Dorsolateral prefrontal cortex (tissue), 122 donors: ENCODE measurements at places on chromosomes 5 and 9.

DNA sequence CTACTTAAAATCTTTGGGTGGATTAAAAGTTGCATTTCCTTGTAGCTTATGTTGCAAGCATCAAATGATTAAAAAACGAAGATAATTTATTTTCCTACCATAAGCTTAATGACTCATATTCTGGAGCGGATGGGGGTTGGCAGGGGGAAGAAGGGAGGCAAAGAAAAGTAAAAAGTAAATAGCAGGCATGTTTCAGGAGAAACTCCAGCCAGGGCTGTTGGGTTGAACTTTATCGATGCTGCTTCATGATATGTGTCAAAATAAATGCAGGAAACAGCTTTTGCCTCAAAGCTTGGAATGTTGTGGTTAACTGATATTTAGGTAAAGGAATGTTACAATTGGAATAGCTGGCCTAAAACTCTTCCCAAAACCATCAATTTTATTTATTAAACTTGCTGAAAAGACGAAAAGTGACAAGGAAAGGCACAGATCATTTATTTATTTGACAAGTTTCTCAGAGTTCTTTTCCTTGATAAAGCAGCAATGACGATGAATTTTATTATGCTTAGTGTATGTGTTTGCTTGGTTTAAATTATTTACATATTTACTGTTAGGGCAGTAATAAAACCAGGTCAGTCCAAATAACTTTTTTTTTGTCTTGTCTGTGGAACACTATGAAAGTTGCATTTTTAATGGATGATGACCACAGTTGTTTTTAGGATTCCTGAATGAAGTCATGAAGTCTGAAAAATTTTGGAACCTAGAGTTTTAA is 177.9 kb downstream of the PCSK1 start:
- no peak for DNase-seq

DNA sequence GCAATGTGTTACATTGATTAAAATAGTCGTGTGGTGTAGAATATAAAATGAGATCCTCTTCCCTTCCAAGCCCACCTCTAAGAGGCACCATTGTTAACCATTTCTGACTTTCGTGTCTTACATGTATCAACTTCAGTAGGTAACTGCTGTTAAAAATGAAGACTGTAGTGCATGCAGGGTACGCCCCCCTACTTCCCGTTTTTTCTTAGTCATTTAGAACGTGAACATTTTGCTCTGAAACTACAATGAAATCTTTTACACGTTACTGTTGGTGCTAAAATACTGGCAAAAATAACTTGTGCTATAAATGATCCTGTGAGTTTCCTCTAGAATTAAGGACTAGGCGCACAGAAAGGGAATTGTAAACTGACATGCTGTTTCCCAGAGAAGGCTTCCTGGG is 41.5 kb downstream of the WNK2 start:
- no peak for DNase-seq

DNA sequence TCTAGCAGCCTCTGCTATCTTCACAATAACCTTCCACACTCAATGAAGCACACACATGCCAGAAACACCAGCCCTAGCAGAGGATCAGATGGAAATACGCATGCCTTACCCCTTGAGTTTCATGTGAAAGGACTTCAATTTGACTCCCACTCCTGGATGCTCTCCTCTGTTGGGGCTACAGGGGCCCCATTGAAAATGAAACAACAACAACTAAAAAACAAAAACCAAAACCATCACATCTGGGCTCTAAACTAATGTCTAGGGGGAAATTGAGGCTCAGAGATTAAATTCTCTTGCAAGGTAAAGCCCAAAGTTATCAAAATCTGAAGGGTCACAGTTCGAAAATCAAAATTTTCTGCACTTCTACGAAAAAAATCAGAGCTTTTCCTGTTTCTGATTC is 7.9 kb upstream of the RFESD start:
- no peak for DNase-seq

GRCh38 chr9:84846906-84847305 is 177.4 kb downstream of the NTRK2 start:
- DNase-seq, result no peak

GRCh38 chr9:94677929-94678328 is 38.6 kb upstream of the FBP1 start:
- DNase-seq, result no peak

- no peak for DNase-seq
These were observed 462.0 kb upstream of the ZNF462 start for GRCh38 chr9:106400950-106401349.

GRCh38 chr5:56388229-56388985 is 155.3 kb upstream of the ANKRD55 start:
- DNase-seq, result no peak

- DNase-seq, result no peak
These were observed 284.9 kb downstream of the CEMIP2 start for GRCh38 chr9:71483436-71483835.

GRCh38 chr9:88682431-88682831 is 147.5 kb downstream of the NXNL2 start:
- no peak for DNase-seq

GRCh38 chr5:35354751-35355150 is 124.5 kb upstream of the PRLR start:
- no peak for DNase-seq

- no peak for DNase-seq
These were observed 77.4 kb upstream of the ANXA1 start for GRCh38 chr9:73074176-73074708.

DNA sequence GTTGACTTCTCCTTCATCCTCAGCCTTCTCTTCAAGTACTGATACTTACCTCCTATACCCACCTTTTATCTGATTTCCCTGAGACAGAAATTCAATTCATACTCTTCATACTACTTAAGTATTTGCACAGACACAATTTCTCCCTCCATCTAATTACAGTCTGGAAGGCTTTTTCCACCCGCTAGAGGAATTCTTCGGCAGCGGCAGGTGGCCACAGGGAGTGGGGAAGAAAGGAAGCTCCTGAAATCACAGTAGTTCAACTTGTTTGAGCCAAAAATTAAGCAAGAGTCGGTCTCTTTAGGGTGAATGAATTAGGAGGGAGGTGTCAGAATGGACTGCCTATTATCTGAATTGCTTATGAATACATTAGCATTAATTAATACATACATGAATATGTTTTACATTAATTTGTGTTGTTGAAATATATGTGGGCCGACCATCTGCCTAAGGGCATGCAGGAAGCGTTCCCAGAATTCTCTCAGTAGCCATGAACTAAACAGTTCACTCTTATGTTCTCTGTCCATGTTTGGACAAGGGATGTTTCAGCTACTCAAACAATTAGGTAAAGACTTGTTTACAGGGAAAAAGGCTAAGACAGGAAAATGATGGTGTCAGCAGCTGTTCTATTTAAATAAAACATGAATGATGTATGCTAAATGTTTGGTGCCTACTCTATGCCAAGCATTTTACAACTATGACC is 101.4 kb upstream of the SMARCA2 start:
- DNase-seq, result no peak

DNA sequence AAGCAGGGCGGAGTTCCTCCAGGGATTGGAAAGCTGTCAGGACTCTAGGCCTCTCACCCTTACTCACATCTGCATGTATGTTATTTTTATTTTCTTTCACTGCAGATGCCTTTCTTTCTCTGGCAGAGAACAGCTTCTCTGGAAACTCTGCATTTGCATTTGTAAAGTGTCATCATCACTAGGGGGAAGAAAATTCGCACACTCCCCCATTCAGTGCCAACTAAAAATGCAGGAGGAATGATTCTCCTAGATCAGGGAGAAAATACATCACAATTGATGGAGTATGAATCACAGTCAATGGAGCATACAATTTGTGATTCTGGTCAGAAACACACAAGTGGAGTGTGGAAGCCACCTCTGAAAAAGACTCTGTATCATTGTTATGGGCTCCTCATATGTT is 351.4 kb upstream of the FTMT start:
- no peak for DNase-seq

DNA sequence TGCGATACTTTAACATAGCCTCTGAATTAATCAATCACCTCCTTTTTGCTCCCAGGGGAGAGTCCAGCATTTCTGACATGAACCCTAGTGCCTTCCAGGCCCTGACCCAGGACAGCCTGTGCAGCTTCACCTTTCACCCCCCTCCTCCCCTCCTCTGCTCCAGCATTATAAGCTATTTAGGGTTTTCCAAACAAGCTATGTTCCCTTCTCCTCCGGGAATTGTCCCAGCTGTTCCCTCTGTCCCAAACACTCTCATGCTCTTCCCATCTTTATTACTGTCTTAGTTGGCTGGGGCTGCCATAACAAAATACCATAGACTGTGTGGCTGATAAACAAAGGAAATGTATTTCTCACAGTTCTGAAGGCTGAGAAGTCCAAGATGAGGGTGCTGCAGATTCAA is 161.5 kb downstream of the EBF1 start:
- no peak for DNase-seq

GRCh38 chr5:1249366-1250280 is 24.4 kb downstream of the SLC6A18 start:
- no peak for DNase-seq

GRCh38 chr9:117682955-117683710 is 21.1 kb upstream of the TLR4 start:
- DNase-seq, result no peak

DNA sequence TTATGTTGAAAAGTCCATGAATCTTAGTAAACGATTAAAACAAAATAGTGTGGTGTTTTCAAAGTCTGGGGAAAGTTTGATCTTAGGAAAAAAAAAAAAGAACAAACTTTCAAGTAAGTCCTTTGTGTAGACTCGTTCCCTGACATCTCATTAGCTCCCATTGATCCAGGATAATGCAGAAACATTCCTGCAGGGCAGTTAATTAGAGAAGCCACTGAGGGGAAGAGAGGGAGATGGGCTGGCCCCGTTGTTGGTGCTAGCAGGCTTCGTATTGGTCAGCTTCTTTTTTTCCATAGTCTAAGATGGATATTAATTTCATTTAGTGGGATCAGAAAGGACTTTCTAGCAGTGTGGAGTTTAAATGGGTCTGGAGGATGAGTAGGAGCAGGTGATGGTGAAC is 340.2 kb downstream of the DRD1 start:
- DNase-seq, result no peak

DNA sequence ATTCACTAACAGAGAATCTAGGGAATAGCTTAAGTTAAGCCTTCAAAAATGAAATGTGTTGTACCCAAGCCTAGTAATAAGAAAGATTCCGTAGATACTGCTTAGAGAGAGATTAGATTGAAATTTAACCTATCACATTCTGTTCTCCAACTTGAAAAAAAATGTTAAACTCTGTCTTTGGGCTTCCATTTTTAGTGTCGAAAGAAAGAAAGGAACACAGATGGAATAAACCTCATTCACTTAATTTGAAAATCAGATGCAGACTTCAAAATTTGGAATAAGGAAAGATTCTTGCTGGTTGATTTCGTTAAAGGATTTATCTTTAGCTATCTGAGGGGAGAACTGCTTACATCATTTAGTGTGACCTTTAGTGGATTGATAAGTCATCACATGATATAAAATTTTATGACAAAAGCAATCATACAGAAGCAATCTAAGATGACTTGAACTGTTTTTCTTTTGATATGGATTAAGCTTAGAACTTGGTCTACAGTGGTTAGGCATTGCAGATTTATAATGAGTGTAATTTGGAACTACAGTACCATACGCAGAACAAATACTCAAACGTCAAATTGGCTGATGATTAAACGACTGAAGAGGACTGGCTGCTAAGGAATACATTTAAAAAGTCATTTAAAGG is 128.5 kb downstream of the GLIS3 start:
- DNase-seq, result no peak

- DNase-seq, result no peak
These were observed 5.7 kb downstream of the SHB start for GRCh38 chr9:38063363-38063707.

DNA sequence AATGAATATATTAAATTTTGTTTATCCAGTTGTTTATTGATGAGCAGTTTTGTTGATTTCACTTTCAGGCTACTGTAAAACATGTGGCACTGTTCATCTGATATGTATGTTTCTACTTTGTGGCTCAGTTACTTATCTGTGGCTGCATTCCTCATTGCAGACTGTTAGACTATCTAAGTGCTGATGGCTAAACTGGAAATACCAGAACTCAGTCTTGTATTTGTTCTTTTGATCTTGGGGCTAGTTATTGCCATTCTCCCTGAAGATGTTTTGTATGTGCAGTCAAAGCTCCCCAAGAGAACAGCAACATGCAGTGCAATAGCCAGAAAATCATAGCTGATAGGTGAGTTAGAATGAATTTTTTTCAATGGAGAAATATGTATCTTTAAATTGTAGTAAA is 162.2 kb downstream of the GADD45G start:
- DNase-seq, result no peak

GRCh38 chr5:135034963-135035677 is 1.1 kb upstream of the PITX1 start:
- DNase-seq, result no peak

DNA sequence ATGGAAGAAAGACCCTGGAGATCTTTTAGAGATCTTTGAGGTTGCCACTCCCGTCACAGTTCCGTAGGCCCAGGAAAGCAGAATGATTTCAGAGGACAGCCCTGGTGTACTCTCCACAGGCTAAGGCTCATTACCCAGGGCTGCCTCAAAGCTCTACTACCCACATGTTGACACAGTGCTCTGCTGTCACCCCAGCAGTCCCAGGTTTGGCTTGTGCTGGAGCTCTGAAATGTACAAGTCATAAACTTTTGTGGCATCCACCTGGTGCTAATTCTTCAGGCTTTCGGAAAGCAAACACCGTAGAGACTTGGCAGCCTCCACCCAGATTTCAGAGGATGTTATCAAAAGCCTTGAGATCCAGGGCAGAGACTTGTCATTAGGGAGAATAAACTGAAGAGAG is 136.5 kb downstream of the MTRR start:
- no peak for DNase-seq

DNA sequence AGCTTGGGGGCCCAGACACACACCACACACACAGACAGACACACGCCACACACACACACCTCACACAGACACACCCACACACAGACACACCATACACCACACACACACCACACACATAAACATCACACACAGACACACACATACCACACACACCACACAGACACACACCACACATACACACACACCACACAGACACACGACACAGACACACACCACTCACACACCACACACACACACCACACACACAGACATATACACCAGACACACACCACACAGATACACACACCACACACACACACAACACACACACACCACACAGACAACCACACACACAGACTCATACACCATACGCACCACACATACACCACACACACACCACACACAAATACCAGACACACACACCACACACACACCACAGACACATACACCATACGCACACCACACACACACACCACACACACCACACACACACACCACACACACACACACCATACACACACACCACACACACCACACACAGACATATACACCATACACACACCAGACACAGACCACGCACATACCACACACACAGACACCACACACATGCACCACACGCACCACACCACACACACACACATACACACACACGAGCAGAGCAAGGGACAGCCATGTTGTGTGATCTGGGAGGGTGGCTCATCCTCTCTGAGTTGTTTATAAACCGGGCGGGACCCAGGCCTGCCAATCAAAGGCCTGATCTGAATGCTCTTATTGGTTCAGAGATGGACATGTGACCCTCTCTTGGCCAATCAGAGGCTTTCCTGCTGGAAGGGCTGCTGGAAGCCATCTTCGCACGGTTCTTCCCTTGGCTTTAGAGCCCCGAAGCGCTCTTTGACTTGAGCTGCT is 148.3 kb downstream of the GAPVD1 start:
- DNase-seq, result no peak

GRCh38 chr9:113274474-113275156 is 757 bp downstream of the CDC26 start:
- DNase-seq, result no peak

GRCh38 chr5:158375531-158375930 is 516.6 kb upstream of the CLINT1 start:
- DNase-seq, result no peak

GRCh38 chr5:60101573-60101972 is 208.0 kb upstream of the PDE4D start:
- no peak for DNase-seq

- no peak for DNase-seq
These were observed 64.9 kb downstream of the SIL1 start for GRCh38 chr5:139133282-139133681.
